Neuronal stem cell (in vitro differentiated cells): ENCODE measurements at places on chromosomes 13 and 19.

- DNase-seq: no peak
These were observed 78.8 kb downstream of the TUBGCP3 start for GRCh38 chr13:112509190-112509589.

DNA sequence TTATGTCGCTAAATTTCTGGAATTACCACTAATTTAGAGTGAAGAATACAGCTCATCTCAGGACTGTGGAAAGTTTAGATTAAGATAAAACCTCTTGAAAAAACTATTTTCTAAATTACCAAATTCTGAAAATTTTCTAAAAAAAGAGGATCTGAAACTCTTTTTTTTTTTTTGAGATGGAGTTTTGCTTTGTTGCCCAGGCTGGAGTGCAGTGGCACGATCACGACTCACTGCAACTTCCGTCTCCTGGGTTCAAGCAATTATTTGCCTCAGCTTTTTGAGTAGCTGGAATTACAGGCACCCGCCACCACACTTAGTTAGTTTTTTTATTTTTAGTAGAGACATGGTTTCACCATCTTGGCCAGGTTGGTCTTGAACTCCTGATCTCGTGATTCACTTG, 16.6 kb upstream of the ZNF253 start:
- DNase-seq: no peak

DNA sequence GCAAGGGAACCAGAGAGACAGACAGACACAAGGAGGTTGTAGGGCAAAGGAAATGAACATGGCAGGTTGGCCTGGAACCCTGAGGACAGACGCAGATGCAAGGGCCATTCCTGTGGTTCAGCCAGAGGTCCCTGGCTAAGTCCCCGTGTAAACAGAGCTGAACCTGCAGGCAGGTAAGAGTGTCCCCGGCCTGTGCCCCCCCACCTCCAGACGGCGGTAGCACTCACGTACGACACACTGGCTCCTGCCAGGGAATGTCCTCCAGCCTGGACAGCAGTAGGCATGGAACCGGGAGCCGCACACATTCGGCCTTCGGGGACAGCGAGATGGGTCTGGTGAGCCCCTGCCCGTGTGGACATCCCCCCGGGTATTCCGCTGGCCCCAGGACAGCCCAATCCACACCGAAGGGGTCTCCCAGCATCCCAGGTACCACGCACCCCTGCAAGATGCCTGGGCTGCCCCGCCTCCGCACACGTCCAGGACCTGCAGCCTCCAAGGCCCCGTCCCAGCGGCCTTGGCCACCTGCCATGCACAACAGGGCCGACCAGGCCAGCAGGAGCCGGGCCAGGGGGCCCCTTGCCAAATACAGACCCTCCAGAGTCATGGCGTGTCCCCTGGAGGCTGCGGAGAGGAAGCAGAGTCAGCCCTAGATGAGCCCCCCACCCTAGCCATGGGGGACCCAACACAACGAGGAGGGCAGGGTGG, 2.4 kb downstream of the FBN3 start:
- DNase-seq: no peak

DNA sequence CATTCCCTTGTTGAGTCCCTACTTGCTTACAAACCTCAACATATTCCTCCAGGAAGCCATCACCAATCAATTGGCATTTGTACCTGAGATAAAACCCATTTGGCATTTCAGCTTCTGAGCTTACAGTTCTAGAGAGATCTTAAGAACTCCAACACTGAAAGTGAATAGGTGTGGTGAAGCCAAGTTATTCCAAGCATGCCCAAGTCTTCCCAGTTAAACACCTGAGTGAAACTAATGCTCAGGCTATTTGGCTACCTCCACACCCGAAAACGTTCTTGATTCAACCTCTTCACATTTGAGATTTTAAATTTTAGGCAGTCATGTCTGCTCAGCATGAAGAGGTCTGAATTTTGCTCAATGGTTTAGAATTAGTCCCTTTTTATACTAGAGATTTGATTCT, 2.5 kb upstream of the SCEL start:
- no peak for DNase-seq

DNA sequence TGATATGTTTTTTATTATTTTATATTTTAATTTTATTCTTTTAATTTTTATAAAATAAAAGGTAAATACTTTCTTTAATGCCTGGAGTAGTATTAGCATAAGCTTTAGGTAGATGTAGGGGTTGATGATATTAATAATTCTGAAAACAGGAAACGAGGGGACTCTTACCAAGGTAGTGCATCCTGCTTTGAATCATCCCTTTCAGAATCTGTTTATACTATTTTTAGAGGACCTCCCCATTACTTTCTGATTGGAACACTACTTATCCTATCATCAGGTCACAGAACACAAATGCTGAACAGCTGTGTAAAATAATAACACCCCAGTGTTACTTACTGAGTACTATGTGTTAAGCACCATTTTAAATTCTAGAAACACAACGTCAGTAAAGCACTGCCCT, 27.3 kb downstream of the COG6 start:
- no peak for DNase-seq

DNA sequence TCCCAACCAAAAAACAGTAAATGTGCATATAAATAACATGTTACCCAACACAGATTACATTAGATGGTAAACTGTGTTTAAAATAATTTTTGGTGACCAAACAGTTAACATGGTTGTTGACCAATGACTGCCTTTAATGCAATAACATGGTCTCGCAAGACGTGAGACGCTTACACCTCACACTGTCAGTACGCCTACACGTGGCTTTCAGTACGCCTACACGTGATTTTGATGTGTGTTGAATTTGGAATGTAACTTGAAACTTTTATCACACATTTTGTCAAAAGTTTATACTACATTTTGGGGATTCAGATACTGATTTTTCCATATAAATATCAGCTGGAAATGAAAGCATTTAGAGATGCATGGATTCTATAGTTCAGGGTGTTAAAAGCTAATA, 32.0 kb downstream of the SLC7A9 start:
- no peak for DNase-seq

DNA sequence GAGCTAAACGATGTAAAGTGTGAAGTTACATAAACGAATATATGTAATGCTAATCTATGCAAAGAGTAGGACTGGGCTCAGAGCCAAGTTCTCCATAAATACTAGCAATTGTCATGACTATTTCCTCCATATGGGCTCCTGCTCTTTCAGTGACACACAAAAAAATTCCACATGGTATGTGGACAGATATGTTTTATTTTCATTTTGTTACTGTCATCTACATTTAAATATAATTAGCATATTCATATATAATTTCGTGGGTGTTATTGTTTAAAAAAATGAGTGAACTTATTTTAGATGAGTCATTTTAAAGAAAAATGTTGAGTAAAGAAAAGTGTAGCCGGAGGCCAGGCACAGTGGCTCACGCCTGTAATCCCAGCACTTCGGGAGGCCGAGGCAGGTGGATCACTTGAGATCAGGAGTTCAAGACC, 5.0 kb upstream of the IGSF23 start:
- no peak for DNase-seq

GRCh38 chr19:1063030-1063908, 3.7 kb upstream of the ARHGAP45 start:
- DNase-seq: no peak

DNA sequence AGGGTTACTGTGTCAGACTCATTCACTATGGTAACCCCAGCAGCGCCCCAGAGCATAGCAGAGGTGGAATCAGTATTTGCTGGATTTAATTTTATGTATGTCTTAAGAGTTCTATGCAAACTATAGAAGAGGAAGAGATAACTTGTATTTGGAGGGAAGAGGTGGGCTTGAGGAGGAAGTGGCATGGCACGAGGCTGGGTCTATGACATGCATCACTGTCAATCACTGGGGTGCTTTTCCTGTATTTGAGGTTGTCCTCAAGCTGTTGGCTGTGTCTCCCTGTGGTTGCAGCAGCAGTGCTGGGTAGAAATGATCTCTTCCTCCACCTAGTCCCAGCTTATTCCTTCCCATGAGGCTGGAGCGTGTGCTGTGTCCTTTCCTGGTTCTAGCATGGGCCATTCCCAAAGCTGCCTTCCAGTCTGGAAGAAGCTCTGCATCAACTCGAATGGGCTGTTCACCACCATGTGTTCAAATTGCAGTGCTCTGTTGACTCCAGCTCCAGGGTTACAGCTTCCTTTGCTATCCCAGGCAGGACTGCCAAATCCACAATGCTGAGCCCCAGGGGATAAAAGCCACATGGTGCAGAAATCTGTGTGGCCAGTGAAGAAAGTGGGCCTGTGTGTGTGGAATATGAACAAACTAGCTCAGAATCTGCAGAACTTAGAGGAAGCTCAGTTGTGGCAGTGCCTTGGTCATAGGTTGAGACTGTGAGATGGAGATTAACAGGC, 73.1 kb upstream of the MTIF3 start:
- DNase-seq: no peak

DNA sequence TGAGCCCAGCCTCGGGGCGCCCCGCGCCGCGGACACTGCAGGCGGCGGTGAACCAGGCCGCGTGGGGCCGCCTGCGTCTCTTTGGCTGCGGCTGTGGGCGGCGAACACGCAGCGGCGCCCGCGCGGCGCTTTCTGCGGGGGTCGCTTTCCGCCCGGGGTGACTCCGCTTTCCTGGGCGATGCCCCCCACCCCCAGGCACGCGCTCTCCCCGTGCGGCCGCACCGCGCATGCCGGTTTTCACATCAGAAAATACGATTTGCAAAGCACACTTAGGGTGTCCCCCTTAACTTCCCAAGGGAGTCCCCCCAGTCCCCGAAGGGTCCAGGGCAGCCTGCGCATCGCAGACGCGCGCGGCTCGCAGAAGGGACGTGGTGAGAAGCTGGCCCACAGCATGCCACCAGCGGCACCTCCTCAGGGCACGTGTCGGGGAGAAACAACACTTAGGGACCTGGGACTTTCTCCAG, 5.3 kb downstream of the F7 start:
- DNase-seq: no peak

GRCh38 chr13:21344662-21345176, 114.4 kb downstream of the ZDHHC20 start:
- no peak for DNase-seq

- DNase-seq: no peak
These were observed 61.2 kb downstream of the RFC3 start for GRCh38 chr13:33879118-33879517.

GRCh38 chr13:101707659-101708058, 255.2 kb downstream of the ITGBL1 start:
- DNase-seq: no peak

DNA sequence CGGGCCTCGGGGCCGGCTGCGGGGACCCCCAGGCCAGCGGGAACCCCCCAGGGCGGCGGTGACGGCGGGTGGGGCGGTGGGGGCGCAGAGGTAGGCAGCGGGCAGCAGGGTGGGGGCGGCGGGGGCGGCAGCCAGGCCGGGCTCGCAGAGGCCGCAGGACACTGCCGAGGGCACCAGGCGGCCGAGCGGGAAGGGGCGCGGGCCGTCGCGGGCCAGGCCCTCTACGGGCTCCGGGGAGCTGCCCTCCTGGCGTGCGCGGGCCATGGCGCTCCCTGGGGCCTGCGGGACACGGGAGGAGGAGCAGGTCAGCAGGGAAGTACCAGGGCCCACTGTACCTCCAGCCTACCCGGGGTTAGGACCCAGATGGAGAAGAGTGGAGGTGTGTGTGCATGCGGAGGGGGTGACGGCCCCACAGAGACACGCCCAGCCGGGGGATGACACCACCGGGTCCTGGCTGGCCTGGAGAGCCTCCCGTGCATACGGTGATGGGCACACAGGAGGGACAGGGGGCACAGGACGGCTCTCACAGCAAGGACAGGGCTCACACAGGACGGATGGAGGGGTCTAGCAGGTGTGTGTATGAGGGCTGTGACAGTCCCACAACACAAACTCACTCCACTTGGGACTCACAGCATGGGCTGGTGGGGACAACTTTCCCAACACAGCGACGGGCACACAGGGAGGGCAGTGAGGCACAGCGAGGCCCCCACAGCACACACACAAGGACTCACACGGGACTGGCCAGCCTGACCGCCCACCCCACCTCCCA, 2.6 kb downstream of the BBC3 start:
- no peak for DNase-seq

GRCh38 chr13:60201286-60201685, 37.6 kb upstream of the DIAPH3 start:
- no peak for DNase-seq

DNA sequence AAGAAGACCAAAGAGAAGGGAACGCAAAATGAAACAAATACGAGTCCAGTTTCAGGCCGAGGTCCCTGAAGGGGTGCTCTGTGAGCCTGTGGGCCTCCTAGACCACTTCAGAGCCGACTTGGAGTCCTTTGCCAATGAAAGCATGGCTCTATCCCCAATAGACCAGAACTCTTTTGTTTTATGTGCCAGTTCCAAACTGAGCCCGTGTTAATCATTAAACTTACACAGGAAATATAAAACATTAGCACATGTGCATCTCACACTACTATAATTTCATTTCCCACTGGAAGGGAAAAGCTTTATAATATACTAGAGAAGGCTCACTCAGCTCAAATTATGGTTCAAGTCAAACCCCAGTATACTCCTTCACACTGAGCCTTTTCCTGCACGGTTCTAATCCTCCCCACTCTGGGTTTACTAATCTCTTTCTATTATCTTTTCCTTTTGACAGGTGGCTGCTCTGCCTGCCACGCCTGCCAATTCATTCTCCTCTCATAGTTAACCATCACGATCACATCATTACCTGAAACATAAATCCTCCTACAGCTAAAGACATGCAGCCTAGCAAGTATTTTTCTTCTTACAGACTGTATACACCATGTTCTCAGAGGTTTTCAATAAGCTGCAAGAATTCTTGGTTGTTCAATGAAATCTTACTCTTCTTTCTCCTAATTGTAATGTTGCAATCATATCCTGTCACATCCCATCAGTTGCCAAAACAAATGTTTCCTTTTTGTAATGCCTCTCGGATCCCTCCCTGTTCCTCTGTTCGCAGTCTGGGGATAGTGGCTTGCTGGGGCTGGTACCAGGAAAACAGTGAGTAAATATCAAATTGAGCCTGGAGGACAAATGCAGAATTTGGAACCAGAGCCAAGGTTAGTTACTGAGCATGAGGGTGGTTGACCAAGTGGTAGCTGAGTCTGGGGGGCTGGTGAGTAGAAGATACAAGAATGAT, 18.8 kb upstream of the WASF3 start:
- no peak for DNase-seq

DNA sequence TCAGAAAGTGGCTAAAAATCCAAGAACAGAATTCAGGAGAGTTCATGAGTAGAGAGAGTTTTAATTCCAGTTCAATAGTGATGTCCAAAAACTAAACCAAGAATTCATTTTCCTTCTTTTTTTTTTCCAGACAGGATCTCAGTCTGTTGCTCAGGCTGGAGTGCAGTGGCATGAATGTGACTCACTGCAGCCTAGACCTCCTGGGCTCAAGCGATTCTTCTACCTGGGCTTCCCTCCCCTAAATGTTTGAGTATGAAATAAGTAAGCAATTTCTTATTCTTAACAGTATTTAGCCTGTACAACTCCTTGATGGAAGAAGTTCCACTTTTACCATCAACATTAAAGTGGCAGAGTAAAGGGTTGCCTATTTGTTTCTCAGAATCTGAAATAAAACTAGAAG, 3.8 kb downstream of the COMMD6 start:
- no peak for DNase-seq
